ENCODE measurements at places on chromosomes 3 and 15. TPM values are rescaled to one million over a fixed set of nuclear protein-coding genes. Genes with fewer than 3 reads are reported as not detected.

The SERINC4 gene
- not detected for total RNA-seq

DNA sequence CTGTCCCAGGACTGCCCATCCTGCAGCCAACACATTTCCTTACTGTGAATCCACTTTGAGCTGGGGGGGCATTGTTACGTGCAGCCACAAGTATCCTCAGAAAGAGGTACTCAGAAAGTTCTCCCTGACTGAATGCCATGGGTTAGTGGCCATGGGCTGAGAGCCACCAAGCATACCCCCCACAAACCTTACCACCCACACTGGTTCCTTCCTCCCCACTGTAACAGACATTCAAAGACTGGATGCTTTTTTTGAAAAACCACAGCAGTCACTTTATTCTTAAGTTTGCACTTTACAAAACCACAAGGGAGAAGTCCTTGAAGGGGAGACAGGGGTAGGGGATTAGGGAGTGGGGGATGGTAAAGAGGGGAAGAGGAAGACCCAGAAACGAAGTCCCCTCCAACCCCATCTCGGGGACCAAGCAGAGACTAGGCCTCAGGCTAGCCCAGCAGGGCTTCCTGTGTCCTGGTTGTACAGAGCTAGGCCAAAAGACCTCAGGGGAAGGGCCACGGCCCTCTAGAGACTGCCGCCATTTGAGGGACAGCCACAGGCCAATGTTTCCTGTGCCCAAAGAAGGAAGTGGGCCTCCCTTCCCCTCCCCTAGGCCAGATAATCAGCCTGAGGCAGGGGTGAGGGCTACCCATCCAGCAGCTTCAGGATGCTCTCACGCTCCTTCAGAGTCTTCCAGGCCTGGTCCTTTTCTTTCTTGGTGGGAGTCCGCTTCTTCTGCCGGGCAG lies 10.1 kb upstream of the CAMK1 start:
- no peak for DNase-seq

DNA sequence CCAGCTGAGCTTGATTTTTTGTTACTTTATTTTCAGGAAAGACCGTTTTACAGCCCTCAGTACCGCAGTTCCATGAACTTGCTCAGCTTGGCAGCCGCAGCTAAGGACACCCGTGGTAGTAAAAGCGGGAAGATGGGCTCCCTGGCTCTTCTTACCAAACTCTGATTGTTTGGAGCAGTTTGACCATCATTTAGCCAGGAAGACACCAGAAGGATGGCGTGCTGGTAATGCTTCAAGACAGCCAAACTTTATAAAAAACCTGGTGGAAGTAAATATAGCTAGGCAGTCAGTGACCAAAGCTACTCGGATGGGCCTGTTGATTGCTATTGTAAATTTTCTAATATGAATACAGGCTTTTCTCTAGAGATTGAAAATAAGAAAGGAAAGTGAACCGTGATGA lies 28.9 kb downstream of the POLR2M start:
- no peak for DNase-seq

DNA sequence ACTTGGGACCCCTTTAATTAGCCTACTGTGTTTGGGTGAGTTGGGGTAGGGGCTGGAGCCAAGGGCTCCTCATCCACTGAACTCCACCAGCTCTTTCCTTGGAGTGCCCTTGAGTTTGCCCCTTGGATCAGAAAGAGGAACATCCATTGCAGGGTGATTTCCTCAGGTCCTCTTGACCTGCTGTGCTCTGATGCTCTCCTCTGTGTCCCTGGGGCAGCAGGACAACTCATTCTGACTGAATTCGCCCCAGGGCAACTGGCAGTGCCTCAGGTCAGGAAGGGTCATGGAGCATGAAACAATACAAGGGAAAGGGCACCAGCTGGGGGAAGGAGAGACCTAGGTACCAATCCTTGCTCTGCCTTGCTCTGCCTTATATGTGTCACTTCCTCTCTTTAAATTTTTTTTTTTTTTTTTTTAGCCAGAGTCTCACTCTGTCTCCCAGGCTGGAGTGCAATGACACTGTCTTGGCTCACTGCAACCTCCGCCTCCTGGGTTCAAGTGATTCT lies 47.8 kb downstream of the BSN start:
- DNase-seq: no peak

- DNase-seq: no peak
Observed at GRCh38 chr3:131109156-131109555, 82.5 kb downstream of the NEK11 start.

- no peak for DNase-seq
Observed at GRCh38 chr3:39137991-39138803, 15.2 kb downstream of the CSRNP1 start.

All from lower leg skin (tissue), 4 donors.